Psoas muscle (tissue), 8 donors: ENCODE measurements at places on chromosomes 4 and X. TPM values are rescaled to one million over a fixed set of nuclear protein-coding genes. Genes with fewer than 3 reads are reported as not detected.
A peak's percentile ranks its signal among the peaks of the same experiment; 100 is the strongest.

DNA sequence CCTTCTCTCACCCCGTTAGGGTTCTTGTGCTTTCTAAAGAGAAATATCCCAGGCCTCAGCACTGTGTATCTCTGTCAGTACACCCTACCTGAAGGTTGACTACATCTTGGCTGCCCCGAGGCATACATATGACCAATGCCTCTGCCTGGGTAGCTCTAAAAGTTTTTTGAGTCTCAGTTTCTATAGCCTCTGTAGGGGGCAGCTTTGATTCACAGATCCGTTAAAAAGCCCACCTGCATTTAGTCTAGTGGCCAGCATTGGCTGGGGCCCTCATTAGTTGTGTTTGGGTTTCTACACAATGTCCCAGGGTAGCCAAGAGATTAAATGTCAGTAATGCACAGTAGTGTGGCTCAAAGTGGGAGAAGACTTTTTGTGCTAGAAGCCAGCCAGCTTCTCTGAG, 151.1 kb downstream of the CFAP299 start:
- no peak for DNase-seq
- no peaks in the 10 kb centered on the region for H3K27me3 ChIP-seq
- H3K36me3 ChIP-seq: no peaks in the 10 kb centered on the region

- DNase-seq: no peak
- no peak overlapping the region for H3K27ac ChIP-seq
- H3K27me3 ChIP-seq: no peaks in the 10 kb centered on the region
- H3K36me3 ChIP-seq: no peaks in the 10 kb centered on the region
Observed at GRCh38 chr4:26330186-26330787, 9.5 kb downstream of the RBPJ start.

GRCh38 chrX:115311601-115312001, 22.1 kb downstream of the LUZP4 start:
- no peak for DNase-seq
- no peaks in the 10 kb centered on the region for H3K27me3 ChIP-seq
- H3K36me3 ChIP-seq: no peaks in the 10 kb centered on the region
- H3K27ac ChIP-seq: no peak overlapping the region
- no peak overlapping the region for H3K4me3 ChIP-seq
- H3K4me1 ChIP-seq: no peaks in the 10 kb centered on the region

DNA sequence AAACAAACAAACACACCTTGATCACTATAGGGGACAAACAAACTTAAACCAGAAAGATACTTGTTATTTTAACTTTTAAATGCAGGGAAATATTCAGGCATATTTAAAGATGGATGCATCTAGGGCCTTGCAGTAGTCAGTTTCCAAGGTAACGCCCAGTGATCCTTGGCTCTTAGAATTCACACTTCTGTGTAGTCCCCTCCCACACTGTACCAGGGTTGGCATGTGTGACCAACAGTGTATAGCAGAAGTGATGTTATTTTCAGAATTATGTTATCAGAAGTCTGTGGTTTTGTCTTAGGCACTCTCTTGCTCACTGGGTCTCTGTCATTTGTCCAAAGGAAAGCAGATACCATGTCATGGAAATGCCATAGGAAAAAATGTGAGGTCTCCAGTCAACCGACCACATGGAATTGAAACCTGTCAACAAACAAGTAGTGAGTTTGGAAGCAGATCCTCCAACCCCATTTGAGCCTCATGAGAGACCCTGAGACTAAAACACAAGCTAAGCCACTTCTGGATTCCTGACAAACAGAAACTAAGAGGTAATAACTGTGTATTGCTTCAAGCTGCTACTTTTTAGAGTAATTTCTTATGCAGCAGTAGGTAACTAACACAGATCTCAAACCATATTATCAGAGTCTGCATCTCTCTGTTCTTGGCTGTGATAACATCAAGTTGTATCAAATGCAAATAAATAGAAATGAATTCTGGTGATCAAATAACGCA, 670.3 kb downstream of the KCTD8 start:
- H3K36me3 ChIP-seq: no peaks in the 10 kb centered on the region
- no peak overlapping the region for H3K4me3 ChIP-seq
- H3K4me1 ChIP-seq: no peaks in the 10 kb centered on the region
- no peaks in the 10 kb centered on the region for H3K27me3 ChIP-seq

GRCh38 chr4:158841540-158841939, 72.7 kb downstream of the FNIP2 start:
- H3K27me3 ChIP-seq: no peaks in the 10 kb centered on the region
- no peak overlapping the region for H3K4me3 ChIP-seq
- H3K27ac ChIP-seq: peak overlapping the region; percentile 36
- H3K36me3 ChIP-seq: peaks cover 78% of the 10 kb centered on the region
- H3K4me1 ChIP-seq: peaks cover 10% of the 10 kb centered on the region
- DNase-seq: no peak

- H3K27me3 ChIP-seq: no peaks in the 10 kb centered on the region
- H3K4me1 ChIP-seq: no peaks in the 10 kb centered on the region
- DNase-seq: peak; percentile 50
- no peaks in the 10 kb centered on the region for H3K36me3 ChIP-seq
- H3K4me3 ChIP-seq: no peak overlapping the region
- H3K27ac ChIP-seq: no peak overlapping the region
Observed at GRCh38 chrX:42821803-42822443, 44.0 kb upstream of the PPP1R2C start.

GRCh38 chrX:16005917-16006316, 117.4 kb upstream of the GRPR start:
- H3K4me1 ChIP-seq: no peaks in the 10 kb centered on the region
- H3K27ac ChIP-seq: no peak overlapping the region
- H3K27me3 ChIP-seq: peaks cover 3% of the 10 kb centered on the region
- no peak for DNase-seq

- no peak overlapping the region for H3K27ac ChIP-seq
- DNase-seq: no peak
- no peaks in the 10 kb centered on the region for H3K36me3 ChIP-seq
- H3K27me3 ChIP-seq: no peaks in the 10 kb centered on the region
- H3K4me3 ChIP-seq: peak overlapping the region; percentile 13
Observed at GRCh38 chr4:139887376-139887802, 221.8 kb downstream of the MGST2 start.

DNA sequence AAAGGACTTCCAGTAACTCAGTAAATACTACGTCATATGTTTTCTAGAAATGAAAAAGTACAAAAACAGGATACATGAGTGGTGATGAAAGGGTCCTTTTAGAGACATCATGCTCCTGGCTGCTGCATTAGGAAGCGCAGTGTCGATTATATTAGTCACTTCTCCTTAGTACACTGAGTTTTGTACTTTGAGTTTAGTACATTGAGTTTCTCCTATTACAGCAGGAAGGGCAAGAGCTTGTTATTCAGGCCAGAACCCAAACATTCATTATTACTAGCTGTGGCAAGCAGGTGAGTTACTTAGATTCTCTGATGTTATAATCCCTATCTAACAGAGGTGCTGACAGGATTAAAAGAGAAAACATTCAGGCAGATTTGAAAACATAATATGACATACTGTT, 21.3 kb downstream of the RPGR start:
- H3K4me1 ChIP-seq: no peaks in the 10 kb centered on the region
- H3K27ac ChIP-seq: no peak overlapping the region
- no peak overlapping the region for H3K4me3 ChIP-seq
- no peaks in the 10 kb centered on the region for H3K36me3 ChIP-seq
- no peaks in the 10 kb centered on the region for H3K27me3 ChIP-seq

GRCh38 chrX:148723551-148723950, 223.1 kb downstream of the AFF2 start:
- DNase-seq: no peak
- H3K4me1 ChIP-seq: no peaks in the 10 kb centered on the region
- no peak overlapping the region for H3K4me3 ChIP-seq

- H3K36me3 ChIP-seq: no peaks in the 10 kb centered on the region
- peaks cover 14% of the 10 kb centered on the region for H3K27me3 ChIP-seq
- H3K27ac ChIP-seq: no peak overlapping the region
- H3K4me3 ChIP-seq: no peak overlapping the region
Observed at GRCh38 chrX:65589304-65589703, 54.7 kb upstream of the LAS1L start.

GRCh38 chr4:181261279-181261678, 981.9 kb upstream of the TENM3 start:
- no peaks in the 10 kb centered on the region for H3K27me3 ChIP-seq
- DNase-seq: no peak
- H3K36me3 ChIP-seq: no peaks in the 10 kb centered on the region
- H3K27ac ChIP-seq: no peak overlapping the region
- no peaks in the 10 kb centered on the region for H3K4me1 ChIP-seq

DNA sequence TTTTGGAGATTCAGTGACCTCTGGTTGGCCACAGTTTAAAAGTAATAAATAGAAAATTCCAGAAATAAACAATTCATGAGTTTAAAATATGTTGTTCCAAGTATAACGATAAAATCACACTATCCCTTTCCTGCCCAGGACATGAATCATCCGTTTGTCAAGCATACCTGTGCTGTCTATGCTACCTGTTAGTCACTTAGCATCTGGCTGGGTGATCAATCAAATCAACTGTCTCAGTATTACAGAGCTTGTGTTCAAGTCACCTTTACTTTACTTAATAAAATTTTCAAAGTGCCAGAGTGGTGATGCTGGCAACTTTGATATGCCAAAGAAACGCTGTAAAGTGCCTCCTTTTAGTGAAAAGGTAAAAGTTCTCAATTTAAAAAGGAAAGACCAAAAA, 979.5 kb upstream of the NDST4 start:
- no peaks in the 10 kb centered on the region for H3K4me1 ChIP-seq
- DNase-seq: no peak
- no peaks in the 10 kb centered on the region for H3K36me3 ChIP-seq
- no peak overlapping the region for H3K4me3 ChIP-seq
- no peaks in the 10 kb centered on the region for H3K27me3 ChIP-seq
- no peak overlapping the region for H3K27ac ChIP-seq

GRCh38 chr4:1349359-1350168, 2.6 kb downstream of the UVSSA start:
- peaks cover 15% of the 10 kb centered on the region for H3K4me1 ChIP-seq
- no peaks in the 10 kb centered on the region for H3K27me3 ChIP-seq
- no peaks in the 10 kb centered on the region for H3K36me3 ChIP-seq
- DNase-seq: peak; percentile 51

DNA sequence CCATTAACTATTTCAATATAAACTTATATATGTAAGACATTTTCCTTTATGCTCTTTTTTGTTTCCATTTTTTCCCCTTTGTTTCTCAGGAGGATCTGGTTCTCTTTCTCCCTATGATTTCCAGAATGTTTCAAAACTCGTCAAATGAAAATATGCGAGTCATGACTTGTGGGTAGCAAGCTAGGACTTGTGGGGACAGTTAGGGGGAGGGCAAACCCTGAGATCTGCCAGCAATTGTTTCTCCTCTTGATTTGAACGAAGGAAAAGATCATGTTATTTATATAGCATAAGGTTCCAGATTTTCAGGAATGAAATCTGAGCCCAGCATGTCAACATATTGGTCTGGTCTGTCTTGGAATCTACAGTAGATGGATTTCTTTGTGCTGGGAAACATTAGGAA, 28.9 kb upstream of the GPC4 start:
- no peaks in the 10 kb centered on the region for H3K36me3 ChIP-seq
- H3K4me3 ChIP-seq: no peak overlapping the region
- no peaks in the 10 kb centered on the region for H3K4me1 ChIP-seq
- no peak overlapping the region for H3K27ac ChIP-seq
- H3K27me3 ChIP-seq: no peaks in the 10 kb centered on the region

DNA sequence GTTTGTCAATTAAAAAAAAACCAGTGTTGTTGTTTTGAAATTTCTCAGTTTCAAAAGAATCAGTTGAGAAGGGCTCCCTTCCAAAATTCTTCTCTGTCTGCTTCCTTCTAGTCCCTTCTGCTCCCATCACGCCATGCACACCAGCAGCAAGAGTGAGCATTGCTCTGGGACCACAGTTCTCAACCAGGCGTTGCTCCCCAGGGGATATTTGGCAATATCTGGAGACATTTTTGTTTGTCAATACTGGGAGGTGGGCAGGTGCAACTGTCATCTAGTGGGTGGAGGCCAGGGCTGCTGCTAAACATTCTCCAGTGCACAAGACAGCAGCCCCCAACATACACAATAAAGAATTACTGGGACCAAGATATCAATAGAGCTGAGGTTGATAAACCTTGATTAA, 74.8 kb upstream of the EGFL6 start:
- H3K4me3 ChIP-seq: no peak overlapping the region
- no peak overlapping the region for H3K27ac ChIP-seq
- peaks cover 15% of the 10 kb centered on the region for H3K27me3 ChIP-seq
- DNase-seq: no peak

- no peak overlapping the region for H3K4me3 ChIP-seq
- no peaks in the 10 kb centered on the region for H3K27me3 ChIP-seq
- H3K27ac ChIP-seq: no peak overlapping the region
- no peaks in the 10 kb centered on the region for H3K36me3 ChIP-seq
- DNase-seq: no peak
Observed at GRCh38 chr4:61693520-61693919, 493.4 kb downstream of the ADGRL3 start.

GRCh38 chr4:3134201-3134600, 59.7 kb downstream of the HTT start:
- H3K4me3 ChIP-seq: no peak overlapping the region
- no peaks in the 10 kb centered on the region for H3K4me1 ChIP-seq
- no peak for DNase-seq
- H3K27ac ChIP-seq: no peak overlapping the region
- no peaks in the 10 kb centered on the region for H3K27me3 ChIP-seq
- H3K36me3 ChIP-seq: peaks cover 16% of the 10 kb centered on the region

DNA sequence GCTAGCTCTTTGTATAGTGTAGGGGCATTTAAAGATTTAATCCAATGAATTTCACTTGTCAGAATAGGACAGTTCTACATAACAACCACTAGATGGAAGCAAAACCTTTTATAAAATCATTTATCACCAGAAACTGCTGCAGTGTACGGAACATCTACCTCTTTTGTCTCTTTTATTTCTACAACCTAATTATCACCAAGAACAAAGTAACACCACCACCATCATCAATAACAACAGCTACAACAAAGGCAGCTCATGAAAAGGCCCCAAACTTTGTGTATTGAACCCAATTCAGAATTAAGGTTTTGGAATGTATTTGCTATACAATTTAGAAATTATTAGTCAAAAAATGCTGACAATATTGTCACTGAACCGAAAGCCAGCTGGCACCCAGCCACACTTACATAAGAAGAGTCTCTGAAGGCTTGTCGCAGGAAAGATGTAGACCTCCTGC, 260.9 kb upstream of the RPS6KA3 start:
- no peaks in the 10 kb centered on the region for H3K4me1 ChIP-seq
- no peak overlapping the region for H3K27ac ChIP-seq
- H3K4me3 ChIP-seq: no peak overlapping the region
- H3K27me3 ChIP-seq: no peaks in the 10 kb centered on the region
- peak; percentile 48 for DNase-seq

GRCh38 chr4:152357206-152357605, 178.7 kb downstream of the FBXW7 start:
- H3K4me1 ChIP-seq: peaks cover 19% of the 10 kb centered on the region
- no peak overlapping the region for H3K27ac ChIP-seq
- peak; percentile 50 for DNase-seq

GRCh38 chrX:71103110-71103983, 3.2 kb downstream of the CXorf65 start:
- no peaks in the 10 kb centered on the region for H3K36me3 ChIP-seq
- no peaks in the 10 kb centered on the region for H3K4me1 ChIP-seq

Gene USP27X
- 1.8 TPM for total RNA-seq

Gene ARMCX4
- 11.6 TPM for total RNA-seq

Gene MAGEH1
- 10.6 TPM for total RNA-seq

Gene MSX1
- total RNA-seq: 1.4 TPM

Gene FGFBP1
- not detected for total RNA-seq
